ENCODE measurements at places on chromosomes 7 and 10. TPM values are rescaled to one million over a fixed set of nuclear protein-coding genes. Genes with fewer than 3 reads are reported as not detected.
A peak's percentile ranks its signal among the peaks of the same experiment; 100 is the strongest.

DNA sequence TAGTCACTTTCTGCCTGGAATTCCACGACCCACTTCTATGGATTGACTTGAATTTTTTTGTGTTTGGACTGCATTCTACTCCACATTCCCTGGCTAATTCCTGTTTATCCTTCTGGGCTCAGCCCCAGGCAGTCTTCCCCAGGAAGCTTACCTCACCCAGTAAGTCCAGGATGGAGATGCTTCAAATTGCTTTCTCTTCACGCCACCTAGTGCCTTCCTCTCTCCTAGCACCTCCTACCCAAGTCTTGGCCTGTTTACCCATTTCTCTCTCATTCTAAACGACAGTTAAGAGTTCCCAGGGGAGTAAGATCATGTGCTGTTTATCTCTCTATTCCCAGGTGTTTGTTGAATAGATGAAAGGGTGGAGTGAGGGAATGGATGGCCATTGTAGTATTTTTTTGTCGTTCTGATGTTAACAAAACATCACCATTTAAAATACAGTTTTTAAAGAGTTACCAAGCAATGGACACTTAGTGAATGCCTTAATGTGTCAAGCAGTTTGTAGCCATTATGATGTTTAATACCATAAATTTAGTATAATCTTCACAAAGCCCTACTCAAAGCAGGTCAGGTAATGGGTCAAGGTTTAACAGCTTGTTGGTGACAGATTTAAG lies 45.5 kb upstream of the TARP start:
- DNase-seq, result peak; percentile 94

DNA sequence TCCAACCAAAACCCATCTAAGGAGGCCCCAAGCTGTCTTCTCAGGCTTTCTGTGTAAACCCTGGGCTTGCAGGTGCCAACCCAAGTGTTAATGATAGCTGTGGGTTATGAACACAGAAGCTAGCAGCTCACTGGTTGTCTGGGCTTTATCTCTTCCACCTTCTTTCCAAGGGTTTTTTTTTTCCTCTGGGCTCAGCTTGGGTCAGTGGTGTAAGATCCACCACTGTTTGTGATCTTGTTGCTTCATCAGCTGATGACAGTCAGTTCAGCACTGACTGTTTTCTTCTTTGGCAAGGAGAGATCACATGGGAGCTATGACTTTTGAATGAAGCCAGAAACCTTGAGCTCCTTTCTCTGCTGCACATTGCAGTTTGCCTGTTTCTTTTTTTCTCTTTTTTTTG lies 4.6 kb downstream of the GTPBP4 start:
- DNase-seq, result no peak

- no peak for DNase-seq
Measured at GRCh38 chr10:59960751-59961150, 54.4 kb upstream of the CCDC6 start.

- no peak for DNase-seq
Measured at GRCh38 chr10:15118615-15119014, 21.5 kb downstream of the RPP38 start.

DNA sequence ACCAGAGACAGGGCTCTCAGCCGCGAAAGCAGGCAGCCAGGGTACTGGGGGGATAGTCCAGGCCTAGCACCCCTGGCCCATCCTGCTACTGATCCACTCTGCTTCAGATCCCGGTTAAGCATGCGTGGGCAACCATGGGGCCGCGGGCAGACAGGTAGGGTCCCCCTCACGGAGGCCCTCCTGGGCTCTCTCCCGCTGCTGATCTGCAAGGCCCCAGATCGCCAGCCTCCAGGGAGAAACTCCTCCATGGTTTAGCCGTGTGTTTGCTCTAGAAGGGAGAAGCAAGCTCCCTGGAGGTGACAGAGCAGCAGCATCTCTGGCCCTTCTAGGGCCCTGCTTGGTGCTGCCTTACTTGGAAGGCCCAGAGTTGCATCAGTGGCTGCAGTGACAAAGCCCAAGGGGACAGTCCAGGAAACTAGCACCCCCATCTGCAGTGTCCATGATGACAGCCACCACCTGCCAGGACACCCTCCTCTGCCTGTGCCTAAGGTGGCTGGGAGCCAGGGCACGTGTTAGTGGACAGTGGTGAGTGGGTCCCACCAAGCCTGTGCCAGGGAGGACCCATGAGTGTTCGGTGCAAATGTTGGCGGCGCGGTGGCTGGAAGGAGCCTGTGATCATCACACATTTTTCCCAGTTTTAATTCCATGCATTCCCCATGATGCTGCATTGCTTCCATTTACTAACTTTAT lies 29.2 kb downstream of the CALML5 start:
- no peak for DNase-seq

- peak; percentile 82 for DNase-seq
Measured at GRCh38 chr7:27108390-27109127, 6.1 kb upstream of the HOXA2 start.

ASIC3 gene
- 0.54 TPM for total RNA-seq

TWIST1 gene
- total RNA-seq, result 0.24 TPM
